ENCODE measurements at places on chromosomes 5 and 9. TPM values are rescaled to one million over a fixed set of nuclear protein-coding genes. Genes with fewer than 3 reads are reported as not detected.

DNA sequence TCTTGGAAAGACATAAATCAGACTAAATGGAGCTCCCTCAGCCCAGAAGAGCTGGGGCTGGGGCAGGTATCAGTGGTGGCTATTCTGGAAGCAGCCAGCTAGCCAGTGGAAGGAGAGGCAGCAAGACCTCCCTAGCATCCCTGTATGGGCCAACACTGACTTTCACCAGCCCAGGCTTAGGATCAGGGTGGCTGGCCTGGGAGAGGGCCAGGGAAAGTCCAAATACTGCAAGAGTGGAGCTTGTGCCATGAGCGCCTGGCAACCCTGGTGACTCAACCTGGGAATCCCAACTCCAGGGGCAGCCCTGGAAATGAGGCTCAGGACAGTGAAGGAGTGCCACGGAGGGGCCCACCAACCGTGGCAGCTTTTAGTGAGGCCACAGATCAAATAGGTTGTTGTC lies 7.6 kb upstream of the IRF1 start:
- peak; percentile 15 for DNase-seq

- DNase-seq = no peak
Measured at GRCh38 chr5:171906703-171907590, 99.5 kb downstream of the FBXW11 start.

GRCh38 chr9:81393985-81394811 lies 295.1 kb downstream of the TLE1 start:
- DNase-seq = no peak

Gene PRKAA1
- 91.5 TPM for total RNA-seq

GRCh38 chr9:71245651-71246050 lies 124.2 kb upstream of the TRPM3 start:
- DNase-seq = no peak

DNA sequence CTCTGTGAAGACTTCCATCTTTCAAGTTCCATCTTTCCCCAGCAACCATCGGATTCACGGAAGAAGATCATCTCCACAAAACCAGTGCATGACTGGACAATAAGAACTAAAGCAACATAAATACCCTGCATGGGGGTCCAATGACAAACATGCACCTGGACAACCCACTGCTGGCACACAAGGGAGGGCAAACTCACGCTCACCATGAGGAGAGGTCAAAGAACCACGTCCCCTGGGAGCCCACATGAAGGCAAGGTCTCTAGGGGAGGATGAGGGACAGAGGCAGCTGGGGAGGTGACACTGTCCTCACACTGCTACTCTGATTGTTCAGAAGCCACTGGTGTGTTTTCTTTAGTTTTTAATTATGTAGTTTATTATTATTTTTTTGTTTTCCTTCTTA lies 190.8 kb downstream of the MED10 start:
- DNase-seq = no peak

Gene PCDHGA4
- total RNA-seq = 3.3 TPM

- DNase-seq = no peak
Measured at GRCh38 chr9:87653941-87654340, 72.0 kb upstream of the CTSL start.

Gene ZNF169
- total RNA-seq = 6.0 TPM

DNA sequence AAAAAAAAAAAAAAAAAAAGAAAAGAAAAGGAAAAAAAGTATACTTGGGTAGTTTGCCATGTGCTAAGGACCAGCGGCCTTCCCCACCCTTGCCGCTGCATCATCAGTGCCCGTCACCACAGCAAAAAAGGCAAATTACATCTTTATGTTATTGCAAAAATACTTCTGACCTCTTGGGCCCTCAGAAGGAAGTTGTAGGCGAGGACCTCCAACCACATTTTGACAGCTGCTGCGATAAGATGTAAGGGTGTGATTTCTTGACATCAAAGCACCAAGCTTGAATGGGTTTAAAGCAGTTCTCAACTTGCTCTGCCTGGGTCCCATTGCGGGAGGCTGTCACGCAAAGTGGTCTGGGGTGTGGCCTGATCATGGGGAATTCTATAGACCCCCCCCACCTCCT lies 39.2 kb downstream of the DMRT1 start:
- no peak for DNase-seq

Gene FAM151B
- total RNA-seq = 3.0 TPM

GRCh38 chr9:35872505-35872904 lies 2.3 kb upstream of the OR13J1 start:
- DNase-seq = no peak

- DNase-seq = no peak
Measured at GRCh38 chr9:95091601-95092261, 225.8 kb downstream of the FANCC start.

Gene TMEM203
- 37.6 TPM for total RNA-seq

Gene AHRR
- total RNA-seq = 3.5 TPM

Gene PTPN3
- total RNA-seq = 16.2 TPM

GRCh38 chr9:126468141-126468825 lies 141.7 kb downstream of the MVB12B start:
- DNase-seq = no peak

DNA sequence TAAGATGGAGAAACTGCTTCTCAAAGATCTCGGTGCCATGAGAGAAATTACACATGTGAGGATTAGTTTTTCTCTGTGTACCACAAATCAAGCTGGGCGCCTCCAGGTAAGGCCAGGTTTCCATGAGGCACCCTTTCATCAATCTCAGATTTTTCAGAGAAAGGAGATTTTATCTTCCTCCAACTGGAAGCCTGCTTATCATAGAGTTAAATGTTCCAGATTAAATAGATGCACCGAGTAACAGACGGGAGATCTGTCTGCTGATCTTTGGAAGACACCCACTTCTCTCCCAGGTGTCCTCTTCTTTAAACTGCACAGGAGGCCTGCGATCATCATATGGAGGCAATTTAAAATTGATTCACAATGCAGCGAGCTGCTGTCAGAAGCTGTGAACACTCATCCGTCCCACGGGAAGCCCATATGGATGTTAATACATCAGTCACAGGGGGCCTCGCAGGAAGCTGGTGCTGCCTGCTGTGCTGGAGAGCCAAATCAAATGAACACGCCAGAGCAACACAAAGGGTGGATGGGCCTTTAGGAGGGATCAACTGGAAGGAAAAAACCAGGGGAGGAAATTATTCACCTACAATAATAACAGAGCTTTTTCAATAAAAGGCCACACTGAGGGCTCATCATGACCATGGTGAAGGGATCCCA lies 93.3 kb downstream of the TLE1 start:
- DNase-seq = no peak

- no peak for DNase-seq
Measured at GRCh38 chr9:97440160-97440559, 28.3 kb downstream of the TDRD7 start.

Gene C9orf57
- not detected for total RNA-seq

GRCh38 chr9:128103589-128103962 lies 24.0 kb downstream of the PTGES2 start:
- no peak for DNase-seq

DNA sequence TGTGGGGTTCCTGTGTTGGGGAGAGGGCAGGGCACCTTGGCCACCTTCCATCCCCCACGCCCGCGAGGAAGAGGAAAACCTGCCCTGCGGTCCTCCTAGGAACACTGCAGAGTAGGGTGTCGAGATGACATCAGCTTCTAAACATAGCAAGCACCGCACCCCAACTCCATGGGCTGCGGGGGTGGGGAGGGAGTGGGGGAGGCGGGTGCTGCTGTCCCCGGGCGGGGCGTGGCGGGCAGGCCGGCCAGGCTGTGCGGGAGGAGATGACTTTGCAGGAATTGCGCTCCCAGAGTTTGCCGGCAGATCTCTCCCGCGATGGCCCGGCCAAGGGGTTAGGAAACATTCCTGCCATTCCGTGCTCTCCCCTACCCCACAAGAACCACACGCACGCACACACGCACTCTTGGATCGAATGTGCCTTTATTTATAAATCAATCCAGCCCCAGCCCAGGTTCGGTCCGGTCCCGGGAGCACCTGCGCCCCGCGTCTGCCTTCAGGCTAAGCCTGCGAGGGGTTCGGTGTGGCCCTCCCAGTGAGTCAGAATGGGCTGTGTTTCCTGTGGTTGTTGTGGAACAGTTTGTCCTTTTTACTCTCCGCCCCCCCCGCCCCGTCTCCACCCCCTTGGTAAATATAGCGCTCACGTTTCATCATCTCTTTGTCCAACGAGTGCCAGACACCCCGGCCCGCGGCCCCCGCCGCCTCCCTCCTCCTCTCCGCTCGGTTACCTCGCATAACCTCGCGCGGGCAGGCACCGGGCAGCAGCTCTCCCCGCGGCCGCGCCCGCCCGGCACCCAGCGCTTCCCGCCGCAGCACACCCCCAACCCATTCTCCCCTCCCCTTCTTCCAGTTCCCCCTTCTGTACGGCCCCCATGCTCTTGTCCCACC lies 5.3 kb upstream of the KLF9 start:
- DNase-seq = peak; percentile 96

DNA sequence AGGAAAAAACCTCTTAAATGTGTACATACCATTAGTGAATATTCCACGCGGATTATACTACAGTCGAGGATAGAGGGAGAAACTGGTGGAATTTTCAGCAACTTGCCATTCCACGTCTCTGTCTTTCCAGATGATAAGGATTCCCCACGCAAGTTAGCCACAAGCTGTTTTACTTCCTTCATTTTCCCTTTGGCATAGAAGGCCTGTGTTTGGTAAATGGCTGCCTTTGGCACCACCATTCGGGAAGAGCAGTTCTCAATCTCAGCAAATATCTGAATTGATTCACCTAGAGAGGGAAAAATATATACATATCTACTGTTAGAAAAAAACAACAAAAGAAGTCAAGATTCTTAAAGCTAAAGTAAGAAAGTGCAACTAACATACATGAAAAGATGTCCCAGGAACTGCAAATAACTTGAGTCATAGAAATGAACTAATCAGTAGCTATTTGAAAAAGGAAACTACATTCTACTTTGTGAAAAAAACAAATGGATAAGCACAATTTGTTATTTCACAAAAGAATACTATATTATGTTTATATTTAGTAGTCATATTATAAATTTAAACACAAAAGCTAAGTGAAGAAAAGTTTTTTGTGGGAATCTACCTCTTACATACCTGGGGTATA lies 8.1 kb downstream of the ARRDC3 start:
- no peak for DNase-seq

Gene KIF24
- 1.9 TPM for total RNA-seq

GRCh38 chr5:140565780-140566095 lies 1.1 kb downstream of the SLC35A4 start:
- no peak for DNase-seq

- no peak for DNase-seq
Measured at GRCh38 chr5:174733836-174734235, 9.5 kb downstream of the MSX2 start.

DNA sequence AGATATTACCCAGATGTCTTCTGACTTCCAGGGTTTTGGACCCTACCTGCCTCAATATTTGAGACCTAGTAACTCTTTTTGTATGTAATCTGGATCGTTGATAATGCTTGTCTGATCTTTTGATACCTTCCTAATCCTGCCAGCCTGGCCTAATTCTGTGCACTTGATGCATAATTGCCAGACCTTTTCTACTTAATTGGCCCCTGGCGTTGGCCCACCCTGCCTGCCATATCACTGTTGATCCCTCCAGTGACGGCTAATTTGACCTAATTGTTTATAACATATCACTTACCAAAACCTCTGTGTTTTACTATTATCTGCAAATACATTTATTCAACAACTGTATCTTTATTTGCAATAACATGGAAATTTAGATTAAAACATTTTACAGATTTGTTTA lies 49.0 kb downstream of the SLC44A1 start:
- DNase-seq = no peak

- DNase-seq = no peak
Measured at GRCh38 chr5:7886849-7887475, 18.0 kb downstream of the MTRR start.

DNA sequence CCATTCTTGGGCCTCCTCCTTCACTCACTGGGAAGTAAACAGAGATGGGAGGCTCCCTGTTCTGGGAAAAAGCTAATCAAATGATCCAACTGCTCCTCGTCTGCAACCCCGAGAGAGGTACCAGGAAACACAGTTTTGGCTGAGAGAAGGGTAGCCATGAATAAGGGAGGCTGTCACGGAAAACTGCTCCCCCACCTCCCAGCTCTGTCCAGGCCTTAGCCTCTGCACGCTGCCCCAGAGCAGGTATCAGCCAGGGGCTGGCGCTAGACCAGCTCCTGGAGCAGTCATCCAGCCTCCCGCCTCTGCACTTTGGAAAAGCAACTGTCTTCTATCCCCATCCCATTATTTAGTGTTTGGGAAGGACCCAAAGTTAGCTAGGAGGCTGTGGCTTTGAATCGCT lies 266.1 kb downstream of the NDUFS4 start:
- no peak for DNase-seq

Gene KIAA0825
- 3.3 TPM for total RNA-seq

DNA sequence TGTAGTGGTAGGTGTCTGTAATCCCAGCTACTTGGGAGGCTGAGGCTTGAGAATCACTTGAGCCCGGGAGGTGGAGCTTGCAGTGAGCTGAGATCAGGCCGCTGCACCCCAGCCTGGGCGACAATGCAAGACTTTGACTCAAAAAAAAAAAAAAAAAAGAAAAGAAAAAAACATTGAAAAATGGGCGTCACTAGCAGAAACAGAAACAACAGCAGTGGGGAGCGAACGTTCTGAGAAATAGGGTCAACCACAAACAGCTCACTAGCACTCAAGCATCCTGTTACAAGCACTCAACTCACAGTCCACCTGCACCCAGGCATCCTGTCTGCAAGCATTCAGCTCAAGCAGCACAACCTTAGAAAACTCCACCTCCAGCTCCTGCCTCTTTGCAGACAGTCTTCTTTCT lies 17.2 kb downstream of the TRIM14 start:
- peak; percentile 42 for DNase-seq

GRCh38 chr9:121156263-121156731 lies 45.4 kb downstream of the RAB14 start:
- DNase-seq = no peak

DNA sequence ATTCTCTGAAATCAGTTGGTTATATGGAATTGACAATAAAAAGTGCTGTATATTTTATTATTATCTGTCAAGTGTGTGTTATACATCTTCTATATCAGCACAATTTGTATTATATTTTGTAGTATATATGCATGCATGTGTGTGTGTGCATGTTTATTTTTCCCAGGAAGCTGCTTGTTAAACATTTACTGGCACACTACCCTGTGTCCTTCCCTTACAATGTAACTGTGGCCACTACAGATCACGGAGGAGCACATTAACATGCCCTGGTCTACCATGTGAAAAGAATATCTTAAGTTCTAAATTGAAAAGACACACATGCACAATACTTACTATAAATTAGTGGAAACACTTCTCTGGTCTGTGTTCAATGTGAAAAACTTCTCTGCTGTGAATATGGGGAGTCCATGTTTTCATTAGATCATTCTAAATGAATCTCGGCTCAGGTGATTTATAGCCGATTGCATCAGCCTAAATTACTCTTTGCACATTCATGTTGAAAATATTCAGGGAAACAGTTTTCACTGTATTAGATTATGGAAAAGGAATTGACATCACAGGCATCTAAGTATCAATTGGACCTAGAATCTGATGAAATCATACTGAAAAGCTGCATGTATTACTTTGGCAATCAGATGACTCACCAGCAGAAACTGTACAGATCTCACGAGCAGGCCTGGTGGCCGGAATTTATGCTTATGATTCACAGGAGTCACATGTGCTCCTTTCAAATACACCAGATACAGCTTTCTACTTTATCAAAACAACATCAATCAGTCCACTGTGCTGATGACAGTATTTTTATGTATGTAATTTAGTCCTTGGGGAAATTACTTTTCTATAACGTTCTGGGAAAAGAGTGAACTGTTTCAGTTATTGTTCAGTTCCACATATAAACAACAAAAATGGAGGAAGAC lies 39.4 kb downstream of the LURAP1L start:
- DNase-seq = peak; percentile 79

Gene ST8SIA4
- 9.4 TPM for total RNA-seq

Gene TMEM215
- total RNA-seq = not detected

Gene GZMA
- 5.4 TPM for total RNA-seq

All from mucosa of gallbladder (tissue), 1 donor.